Fibroblast of lung (primary cell): ENCODE measurements at places on chromosomes 2 and 18. TPM values are rescaled to one million over a fixed set of nuclear protein-coding genes. Genes with fewer than 3 reads are reported as not detected.

DNA sequence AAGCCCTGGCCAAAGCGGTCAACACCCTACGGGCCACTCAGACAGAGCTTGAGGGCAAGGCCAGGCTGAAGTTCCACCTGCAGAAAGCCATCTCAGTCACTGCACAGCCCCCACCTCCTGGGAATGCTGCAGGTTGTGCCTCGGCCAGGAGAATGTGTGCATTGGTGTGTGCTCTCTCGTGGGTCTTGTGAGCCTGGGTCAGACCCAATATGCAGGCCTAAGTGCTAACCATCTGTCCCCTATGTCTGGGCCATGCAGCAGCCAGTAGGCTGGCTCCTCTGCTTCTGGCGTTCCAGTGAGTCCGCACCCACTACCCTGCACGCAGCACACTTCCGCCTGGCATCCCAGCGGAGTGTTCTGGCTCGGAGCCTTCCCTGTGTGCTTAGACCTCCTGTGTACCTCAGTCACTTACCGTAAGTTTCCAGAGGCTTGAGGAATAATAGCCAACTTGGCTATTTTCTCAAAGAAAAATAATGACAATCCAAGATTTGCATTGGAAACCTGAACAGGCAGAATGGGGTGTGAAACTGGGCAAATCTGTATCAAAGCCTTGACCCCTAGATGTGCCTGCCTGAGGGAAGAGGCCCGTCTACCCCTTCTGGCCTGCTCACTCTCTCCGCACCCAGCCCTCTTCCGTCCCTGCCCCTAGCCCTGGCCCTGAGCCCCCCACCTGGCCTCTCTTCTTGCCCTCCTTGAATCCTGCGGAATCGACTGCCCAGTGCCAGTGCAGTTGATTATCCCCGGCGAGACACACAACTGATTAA lies 7.2 kb downstream of the SIX3 start:
- DNase-seq: no peak

- DNase-seq: peak; percentile 40
These were observed 648.9 kb downstream of the TDRD15 start for GRCh38 chr2:21772624-21773023.

Gene GATA6
- total RNA-seq: 6.3 and 10.0 TPM in 2 replicates

Gene SLC30A3
- under 0.01 TPM in 1 of 2 replicates, not detected in the other for total RNA-seq

DNA sequence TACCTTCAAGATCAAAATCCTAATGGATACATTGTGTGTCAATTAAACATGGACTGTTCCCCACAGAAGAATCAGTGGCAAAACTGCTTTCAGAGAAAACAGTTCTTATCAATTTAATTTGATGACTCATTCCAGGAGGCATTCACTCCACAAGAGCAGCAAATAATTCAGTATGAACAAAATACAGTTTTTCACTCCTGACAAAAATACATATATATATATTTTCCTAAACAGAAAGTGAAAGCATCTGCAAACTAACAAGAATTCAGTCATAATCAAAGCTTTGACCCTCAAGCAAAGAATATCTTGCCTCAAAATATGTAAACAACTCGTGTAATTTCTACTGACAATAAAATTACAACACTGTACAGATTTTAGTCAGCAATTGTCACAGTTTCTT lies 685.1 kb upstream of the SLC8A1 start:
- DNase-seq: peak; percentile 10

- peak; percentile 37 for DNase-seq
These were observed 186.2 kb downstream of the STK39 start for GRCh38 chr2:168060986-168061750.

DNA sequence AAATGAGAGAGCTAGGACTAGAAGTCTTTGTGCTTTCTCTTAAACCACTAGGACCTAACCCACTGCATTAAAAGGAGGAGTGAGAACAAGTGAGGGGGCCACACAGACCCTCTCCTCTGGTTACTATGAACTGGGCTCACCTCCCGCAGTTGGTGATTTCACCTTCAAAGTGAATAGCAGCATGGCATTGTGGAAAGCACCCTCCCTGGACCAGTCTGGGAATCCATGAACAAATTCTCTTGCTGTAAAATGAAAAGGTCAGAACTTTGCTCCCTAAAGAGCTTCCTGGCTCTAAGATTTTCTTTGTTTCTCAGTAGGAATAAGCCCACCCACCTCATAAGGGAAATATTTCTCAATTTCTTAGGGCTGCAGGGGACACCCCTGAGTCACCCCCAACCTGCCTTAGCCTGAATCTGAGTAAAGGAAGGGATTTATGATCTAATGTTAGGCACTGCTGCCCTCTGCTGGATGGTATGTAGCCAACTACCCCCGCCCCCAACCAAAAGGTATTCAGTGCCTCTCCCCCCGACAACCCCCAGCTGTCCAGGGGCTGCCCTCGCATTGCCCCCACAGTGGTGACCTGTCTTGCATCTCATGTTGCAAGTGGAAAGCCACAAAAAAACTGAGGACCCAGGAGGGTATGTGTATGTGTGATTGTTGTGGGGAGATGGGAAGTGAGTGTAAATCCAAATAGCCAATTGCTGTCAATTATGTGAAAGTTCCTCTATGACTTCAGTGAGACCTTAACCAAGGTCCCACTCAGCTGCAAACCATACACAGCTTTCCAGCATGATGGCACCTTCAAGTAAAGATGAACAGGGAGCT lies 230.9 kb upstream of the SLC14A2 start:
- peak; percentile 53 for DNase-seq

GRCh38 chr2:138219961-138220360 lies 255.7 kb downstream of the HNMT start:
- DNase-seq: no peak

GRCh38 chr2:85911814-85912692 lies 23.3 kb upstream of the ST3GAL5 start:
- peak; percentile 90 for DNase-seq

DNA sequence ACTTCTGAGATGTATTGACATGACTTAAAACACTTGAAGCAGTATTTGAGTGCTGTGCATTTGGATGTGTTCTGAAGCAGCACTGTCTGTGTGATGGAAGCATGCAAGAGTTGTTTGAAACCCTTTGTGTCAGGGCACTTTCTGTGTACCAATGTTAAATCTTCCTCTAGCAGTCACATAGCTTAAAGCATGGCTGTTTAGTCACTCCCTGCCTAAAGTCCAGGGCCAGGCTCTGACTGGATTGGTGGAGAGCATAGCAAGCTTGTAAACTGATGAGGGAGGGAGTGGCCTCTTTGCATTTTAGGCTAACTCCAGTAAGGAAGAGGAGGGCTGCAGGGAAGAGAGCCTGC lies 73.5 kb downstream of the MYO1B start:
- peak; percentile 77 for DNase-seq

GRCh38 chr2:120700659-120701058 lies 35.0 kb upstream of the GLI2 start:
- no peak for DNase-seq

Gene MC2R
- not detected in 2 replicates for total RNA-seq

GRCh38 chr2:201507725-201508124 lies 56.2 kb downstream of the STRADB start:
- no peak for DNase-seq

DNA sequence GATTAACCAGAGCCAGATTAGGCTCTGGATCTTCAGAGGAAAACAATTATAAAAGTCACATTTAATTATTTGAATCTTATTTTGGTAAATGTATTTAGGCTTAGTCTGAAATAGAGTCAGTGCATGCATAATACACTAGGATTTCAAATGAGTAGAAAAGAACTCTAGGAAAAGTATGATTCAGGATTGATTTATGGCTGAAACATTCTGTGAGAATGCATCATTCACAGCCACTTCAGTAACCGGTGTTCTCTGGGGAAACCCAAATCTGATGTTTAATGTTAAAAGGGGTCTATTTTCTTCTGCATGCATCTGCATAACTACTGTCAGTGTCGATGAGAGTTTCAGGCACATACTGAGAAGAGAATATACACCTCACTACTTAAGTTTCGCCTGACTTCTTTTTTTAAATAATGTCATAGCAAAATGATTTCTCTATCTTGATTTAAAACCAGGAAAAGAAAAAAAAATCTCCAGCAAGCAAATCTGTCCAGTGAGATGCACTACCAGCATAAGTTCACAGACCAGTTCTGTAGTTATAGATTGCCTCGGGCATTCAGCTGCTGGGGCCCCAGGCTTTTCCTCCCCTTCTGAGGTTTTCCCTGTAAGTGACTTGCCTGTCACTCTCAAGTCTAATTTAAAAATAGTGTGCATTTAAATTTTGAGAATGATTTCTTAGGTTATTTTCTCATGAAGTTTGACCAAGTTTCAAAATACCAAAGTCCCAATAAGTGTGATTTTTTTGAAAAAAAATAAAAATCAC lies 501.5 kb downstream of the NR4A2 start:
- no peak for DNase-seq

DNA sequence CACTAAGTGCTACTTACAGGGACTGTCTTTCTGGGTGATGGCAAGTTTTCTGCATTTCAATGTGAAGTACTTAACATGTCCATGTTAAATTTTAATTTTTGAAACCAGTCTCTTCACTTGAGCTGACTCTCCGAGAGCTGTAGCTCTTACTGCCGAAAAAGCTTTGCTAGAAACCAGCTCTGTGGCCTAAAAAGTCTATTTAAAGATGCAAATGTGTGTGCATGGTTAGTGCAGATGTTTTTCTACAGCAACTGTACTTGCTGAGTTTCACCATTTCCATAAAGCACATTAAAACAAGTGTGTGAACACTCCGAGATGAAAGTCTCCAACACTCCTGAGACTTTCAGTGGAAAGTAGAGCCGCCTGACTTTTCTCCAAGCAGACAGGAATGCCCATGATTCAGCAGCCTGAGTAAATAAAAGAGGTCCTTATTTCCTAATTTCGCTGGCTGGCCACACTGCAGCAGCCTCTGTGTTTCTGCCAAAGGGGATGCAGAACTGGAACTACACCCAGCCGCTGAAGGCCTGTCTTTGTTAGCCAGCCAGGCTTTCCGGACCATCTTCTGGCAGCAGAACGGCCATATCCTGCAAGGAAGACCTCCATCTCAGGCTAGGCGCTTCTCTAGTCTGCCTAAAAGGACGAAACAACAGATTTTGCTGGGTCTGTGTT lies 121.2 kb downstream of the ZNF521 start:
- peak; percentile 90 for DNase-seq

Gene BCL11A
- under 0.01 and 0.17 TPM in 2 replicates for total RNA-seq

DNA sequence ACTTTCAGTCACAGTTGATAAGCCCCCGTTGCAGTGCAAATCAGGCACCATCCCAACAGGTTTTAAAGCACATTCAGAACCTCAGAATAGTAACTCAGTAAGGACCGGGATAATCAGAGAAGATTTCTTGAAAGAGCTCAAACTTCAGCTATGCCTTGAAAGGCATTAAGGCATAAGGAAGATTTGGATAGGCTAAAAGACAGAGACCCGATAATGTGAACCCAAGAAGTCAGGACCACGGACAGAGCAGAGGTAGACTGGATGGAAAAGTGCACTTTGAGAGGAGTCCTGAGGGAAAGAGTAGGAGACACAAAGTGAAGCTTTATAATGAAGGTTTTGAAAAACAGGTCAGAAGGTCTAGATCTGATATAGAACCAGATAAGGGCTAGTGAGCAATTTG lies 36.9 kb upstream of the KLF7 start:
- peak; percentile 43 for DNase-seq

DNA sequence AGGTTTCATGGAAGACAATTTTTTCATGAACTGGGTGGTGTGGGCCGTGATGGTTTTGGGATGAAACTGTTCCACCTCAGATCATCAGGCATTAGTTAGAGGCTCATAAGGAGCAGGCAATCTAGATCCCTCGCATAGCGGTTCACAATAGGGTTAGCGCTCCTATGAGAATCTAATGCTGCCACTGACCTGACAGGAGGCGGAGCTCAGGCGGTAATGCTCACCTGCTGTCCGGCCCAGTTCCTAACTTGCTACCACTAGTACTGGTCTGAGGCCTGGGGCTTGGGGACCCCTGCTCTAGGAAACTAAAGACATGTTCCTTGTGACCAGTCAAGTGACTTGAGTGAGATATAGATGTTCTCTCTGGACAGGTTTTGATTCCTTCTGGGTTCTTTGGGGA lies 49.2 kb downstream of the OXER1 start:
- DNase-seq: no peak

- no peak for DNase-seq
These were observed 94.7 kb upstream of the TAF1B start for GRCh38 chr2:9748577-9748976.

Gene DSG3
- under 0.01 TPM in 1 of 2 replicates, not detected in the other for total RNA-seq

DNA sequence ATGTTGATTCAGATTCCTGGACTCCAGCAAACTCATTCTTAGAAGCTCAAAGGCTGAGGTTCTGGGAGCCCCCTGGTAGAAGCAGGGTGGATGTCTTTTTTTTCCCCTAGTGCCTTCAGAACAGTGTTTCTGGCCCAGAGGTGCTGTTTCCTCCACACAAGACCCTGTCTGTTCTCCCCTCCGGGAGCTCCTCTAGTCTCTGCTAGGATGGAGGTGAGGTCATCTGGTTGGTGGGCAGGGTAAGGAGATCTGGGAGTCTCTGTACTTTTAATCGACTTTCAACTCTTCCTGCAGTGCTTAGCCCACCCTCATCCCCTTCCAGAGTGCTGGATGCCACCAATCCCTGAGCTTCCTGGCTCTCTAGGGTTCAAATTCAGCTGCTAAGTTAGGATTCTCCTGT lies 192.0 kb downstream of the SH3BP4 start:
- no peak for DNase-seq

- no peak for DNase-seq
These were observed 25.7 kb downstream of the NR4A2 start for GRCh38 chr2:156306821-156307220.

Gene RNF149
- 44.7 and 49.0 TPM in 2 replicates for total RNA-seq

DNA sequence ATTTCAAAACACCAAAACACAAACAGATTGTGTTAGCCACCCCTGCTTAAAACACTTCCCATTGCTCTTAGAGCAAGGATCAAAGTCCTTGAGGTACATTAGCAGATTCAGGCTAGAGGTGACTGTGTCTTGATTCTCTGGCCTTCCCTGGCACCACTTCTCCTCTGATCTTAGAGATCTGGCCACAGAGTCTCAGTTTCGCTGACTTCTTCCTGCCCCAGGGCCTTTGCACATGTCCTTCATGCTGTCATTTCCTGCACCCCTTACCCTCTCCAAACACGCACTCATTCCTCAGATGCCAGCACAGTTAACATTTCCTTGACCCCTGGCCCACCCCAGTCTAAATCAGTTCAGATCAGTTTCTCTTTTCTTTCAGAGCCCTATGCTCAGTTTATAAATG lies 16.9 kb downstream of the CXCR4 start:
- DNase-seq: no peak

Gene CNGA3
- total RNA-seq: under 0.01 TPM in 2 replicates
